Hypothalamus (tissue), 51 donors: ENCODE measurements at places on chromosomes 16 and 17.

- no peak for DNase-seq
Measured at GRCh38 chr16:23506606-23506994, 3.7 kb downstream of the GGA2 start.

GRCh38 chr17:49341356-49341755, 20.7 kb downstream of the ZNF652 start:
- DNase-seq: no peak

GRCh38 chr16:3798838-3799237, 81.5 kb upstream of the TRAP1 start:
- no peak for DNase-seq

- no peak for DNase-seq
Measured at GRCh38 chr17:42571435-42572225, 4.7 kb downstream of the MLX start.

DNA sequence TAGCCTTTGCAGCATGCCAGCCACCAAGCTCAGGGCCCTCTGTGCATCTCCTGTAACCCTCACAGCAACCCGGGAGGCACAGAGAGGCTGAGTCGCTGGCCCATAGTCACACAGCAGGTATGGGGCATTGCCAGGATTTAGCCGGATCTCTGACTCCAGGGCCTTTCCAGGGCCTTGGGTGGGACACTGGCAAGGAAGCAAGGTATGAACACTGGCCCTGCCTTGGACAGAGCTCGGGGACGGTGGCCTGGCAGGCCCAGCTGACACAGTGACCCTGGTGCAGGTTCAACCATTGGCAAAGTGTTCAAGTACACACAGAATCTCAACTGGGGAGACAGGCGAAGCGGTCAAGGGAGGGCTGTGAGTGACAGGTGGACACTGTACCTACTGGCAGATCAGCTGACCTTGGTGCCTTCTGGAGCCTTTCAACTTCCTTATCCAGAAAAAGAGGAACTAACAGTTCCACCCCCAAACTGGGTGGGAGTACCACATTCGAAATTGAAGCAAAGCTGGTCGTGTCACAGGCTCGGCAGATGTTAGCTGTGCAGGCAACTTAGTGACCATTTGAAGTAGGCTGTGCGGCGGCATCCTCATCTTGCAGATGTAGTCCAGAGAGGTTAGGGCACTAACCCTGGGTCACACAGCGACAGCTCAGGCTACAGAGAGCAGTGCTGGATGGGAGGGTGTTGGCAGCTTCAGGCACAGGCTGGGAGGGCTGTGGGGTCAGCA, 287.4 kb downstream of the SEC14L1 start:
- no peak for DNase-seq

DNA sequence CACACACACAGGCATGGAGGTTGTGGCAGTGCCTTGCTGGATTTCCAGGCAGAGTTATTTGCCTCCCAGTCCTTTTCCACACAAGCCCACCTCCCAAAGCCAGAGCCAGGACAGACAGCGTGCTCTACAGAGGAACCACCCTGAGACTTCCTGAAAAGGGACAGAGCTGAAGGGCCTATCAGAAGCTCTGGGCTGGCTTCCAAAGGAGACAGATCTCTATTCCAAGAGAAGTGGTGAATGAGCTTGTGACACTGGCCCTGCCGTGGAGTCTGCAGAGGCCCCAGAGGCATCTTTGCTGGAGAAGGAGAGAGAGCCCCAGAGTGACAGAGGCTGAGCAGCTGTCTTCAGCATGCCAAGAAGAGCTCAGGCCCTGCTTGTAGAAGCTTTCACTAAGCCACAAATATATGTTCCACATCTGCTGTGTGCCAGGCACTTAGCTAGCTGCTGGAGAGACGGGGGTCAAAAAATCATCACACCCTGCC, 8.3 kb upstream of the LPCAT2 start:
- no peak for DNase-seq

GRCh38 chr17:44006598-44007345, 2.4 kb downstream of the NAGS start:
- DNase-seq: peak; percentile 60

DNA sequence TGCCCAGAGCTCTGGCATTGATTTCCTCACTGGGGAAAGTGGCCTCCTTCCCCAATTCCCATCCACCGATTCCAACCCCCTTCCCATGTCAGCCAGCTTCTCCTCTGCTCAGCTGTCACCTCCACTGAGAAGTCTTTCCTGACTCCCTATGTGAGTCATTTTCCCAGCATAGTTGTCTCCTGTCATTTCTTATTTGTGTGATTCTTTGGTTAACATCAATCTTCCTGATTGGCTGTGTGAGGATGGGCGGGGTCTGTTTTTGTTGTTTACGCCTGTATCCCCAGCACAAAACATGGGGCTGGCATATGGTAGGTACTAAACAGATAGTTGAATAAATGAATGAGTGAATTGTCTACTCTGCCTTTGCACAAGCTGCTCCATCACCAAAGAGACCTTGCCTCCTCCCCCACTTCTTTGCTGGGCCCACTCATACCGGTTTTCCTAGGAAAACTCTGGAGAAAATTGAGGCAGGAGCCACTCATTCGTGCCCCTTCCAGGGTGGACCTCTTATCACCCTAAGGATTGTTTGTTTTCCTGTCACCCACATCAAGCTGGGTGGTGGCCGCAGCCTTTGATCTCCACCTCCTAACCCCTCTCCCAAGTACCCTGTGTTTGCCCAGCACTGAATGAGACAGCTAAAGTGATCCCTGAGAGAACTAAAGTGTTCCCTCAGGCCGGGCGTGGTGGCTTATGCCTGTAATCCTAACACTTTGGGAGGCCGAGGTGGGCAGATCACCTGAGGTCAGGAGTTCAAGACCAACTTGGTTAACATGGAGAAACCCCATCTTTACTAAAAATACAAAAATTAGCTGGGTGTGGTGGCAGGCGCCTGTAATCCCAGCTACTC, 1.2 kb upstream of the GRB7 start:
- no peak for DNase-seq

GRCh38 chr17:80797741-80798594, 193.7 kb upstream of the CHMP6 start:
- DNase-seq: no peak

- DNase-seq: no peak
Measured at GRCh38 chr16:50400967-50401348, 32.2 kb upstream of the BRD7 start.

DNA sequence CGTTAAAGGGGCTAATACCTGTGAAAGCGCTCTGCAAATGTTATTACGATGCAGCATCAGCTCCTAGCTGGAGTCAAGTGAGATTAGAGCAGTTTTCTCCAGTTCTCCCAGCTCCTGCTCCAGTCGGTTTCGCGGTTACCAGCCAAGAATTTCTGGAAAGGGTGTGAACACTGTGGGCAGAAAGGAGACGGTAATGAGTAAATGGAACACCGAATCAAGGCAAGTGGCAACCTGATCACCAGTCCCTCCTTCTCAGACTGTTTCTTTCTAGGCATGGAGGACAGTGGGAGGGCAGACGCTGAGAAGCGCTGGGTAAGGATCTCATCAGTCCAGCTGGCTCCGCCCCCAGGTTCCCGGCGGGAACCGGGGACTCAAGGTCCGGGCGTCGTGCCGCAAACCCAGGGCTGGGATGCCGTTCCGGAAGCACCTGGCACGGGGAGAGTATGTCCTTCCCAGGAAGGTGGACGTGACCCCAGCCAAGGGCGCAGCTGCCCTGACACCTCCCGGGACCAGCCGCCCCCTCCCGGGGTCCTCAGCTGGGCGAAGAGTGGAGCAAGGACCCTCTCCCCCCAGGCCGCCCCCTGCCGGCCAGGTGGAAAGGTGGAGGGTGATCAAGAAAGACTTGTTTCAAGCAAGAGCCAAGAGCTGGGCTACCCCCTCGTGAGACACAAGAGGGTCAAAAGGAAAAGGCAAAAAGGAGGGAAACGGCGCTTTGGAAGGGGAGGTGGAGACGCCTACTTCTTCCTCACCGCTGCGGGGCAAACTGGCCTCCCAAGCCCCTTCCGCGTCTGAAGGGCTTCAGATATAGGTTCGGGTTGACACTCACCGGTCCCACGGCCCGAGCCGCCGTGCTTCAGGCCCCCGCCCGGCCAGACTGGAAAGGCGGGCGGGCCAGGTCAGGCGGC, 481 bp downstream of the MYO19 start:
- no peak for DNase-seq

- no peak for DNase-seq
Measured at GRCh38 chr16:12141073-12141951, 164.8 kb downstream of the SNX29 start.

DNA sequence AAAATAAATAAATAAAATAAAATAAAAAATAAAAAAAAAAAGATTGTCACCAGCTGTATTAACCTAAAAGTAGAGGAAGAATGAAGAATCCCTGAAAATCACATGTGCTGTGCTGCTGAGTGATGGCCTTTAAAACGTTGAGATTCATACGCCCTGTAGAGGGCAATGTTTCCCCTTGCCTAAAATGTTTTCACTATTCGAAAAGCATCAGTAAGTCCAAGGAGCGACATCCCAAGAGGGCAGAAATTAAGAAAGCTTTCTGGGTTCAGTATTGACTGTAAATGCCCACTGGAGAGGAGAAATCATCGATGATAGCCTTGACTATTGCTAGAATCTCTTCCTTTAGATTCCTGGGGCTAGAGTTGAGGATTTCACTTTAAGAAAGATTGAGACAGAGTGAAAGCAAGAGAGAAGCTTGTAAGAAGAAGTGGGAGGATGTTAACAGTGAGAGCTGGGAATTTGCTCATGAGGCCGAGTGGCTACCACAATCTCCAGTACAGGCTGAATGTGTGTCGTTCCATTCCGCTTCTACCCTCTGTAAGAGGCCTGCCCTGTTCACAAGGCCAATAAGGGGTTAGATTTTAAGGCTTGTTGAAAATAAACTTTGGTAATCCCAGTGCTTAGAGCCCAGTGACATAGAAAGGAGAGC, 170.8 kb upstream of the FAM20A start:
- peak; percentile 36 for DNase-seq

DNA sequence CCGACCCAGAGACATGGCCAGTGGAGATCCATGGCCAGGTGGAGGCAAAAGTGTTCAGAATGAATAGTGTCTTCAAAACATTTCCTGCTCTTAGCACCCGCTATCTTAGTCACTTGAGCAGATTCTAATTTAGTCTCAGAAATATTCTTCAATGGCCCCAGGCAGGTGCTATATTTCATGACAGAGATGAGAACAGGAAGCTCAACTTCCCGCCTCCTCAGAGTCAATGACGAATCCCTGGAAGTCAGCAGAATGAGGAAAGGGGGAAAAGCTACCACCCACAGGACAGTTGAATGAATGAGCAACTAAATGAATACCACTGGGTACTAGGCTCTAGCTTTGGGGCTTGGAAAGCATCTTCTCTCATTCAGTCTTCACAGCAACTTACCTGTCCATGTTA, 147.2 kb downstream of the ASIC2 start:
- DNase-seq: no peak

DNA sequence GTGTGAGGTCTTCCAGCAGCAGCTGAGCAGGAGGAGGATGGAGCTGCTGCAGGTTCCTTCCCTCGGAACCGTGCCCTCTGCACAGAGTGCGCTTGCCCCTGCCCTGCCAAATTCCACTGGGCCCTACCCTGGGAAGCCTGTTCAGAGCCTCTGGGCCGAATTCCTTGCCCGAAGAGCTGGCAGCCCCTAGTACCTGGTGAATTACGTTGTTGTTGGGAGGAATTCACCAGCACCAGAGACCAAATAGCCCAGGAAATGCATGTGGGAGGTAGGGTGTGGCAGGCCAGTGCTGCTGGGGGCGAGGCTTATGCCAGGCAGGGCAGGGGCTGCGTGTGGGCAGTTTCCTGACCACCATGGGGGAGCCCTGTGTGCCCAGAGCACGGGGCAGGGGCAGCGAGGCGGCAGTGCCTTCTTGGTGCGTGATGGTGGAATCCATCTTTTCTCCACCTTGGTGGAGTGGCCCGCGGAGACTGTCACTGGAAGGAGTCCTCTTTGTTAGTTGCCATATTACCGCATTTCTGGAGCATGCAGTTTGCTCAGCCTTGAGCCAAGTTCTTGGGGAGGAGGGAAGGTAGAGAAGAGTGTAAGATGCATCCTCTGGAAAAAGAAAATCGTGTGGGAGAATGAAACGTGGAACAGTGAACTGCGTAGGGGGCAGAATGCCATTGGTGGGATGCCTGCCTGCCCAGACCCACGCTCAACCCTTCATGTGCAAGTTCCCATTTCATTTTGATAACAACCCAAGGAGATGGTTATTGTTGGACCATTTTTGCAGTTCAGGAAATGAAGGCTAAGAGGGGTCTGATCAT, 2.3 kb downstream of the MRC2 start:
- no peak for DNase-seq

- DNase-seq: no peak
Measured at GRCh38 chr16:88550246-88550661, 19.9 kb upstream of the ZC3H18 start.

DNA sequence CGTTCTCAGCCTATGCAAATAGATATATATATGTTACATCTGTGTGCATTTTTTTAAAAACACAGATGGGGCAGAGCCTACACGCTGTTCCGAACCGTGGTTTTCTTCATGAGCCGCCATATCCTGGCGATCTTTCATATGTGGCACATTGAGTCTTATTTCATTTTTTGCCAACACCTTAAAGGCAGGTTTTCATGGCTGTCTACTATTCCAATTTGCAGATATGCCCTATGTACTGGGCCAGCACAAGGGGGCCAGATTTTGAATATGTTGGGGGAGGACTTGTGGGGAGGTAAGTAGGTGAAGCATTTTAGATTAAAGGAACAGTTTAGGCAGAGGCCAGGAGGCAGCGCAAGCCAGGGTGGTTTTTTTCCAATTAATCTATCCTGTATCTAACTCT, 16.0 kb downstream of the WFDC1 start:
- DNase-seq: no peak

DNA sequence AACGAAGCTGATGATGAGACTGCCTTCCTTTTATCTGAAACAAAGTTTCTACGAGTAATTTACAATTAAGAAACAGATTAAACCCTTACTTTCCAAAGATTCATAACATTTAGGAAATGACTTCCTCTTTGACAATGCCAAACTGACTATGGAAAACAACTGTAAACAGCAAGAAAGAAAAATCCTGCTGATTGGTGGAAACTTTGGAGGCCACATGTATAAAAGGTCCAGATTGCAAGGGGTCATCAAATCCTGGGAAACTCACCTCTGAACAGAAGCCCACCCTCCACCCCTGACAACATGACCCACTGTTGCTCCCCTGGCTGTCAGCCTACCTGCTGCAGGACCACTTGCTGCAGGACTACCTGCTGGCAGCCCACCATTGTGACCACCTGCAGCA, at the start of gene KRTAP9-6:
KRTAP9-6 (plus strand) TSS at position 301 of the 400 bp plus-strand sequence; CDS start at position 301, 0 bp downstream.
- DNase-seq: no peak
